Hematopoietic multipotent progenitor cell treated with erythropoietin and hydrocortisone succinate and interleukin-3 and kit ligand, for 17 days (in vitro differentiated cells): ENCODE measurements at places on chromosomes 7 and 10.
A peak's percentile ranks its signal among the peaks of the same experiment; 100 is the strongest.

- DNase-seq: no peak
Measured at GRCh38 chr10:98921316-98921715, 314.3 kb downstream of the HPSE2 start.

- no peak for DNase-seq
Measured at GRCh38 chr7:154783281-154783909, 219.5 kb downstream of the PAXIP1 start.

GRCh38 chr10:72416661-72417060 is 61.9 kb upstream of the DNAJB12 start:
- DNase-seq: no peak

DNA sequence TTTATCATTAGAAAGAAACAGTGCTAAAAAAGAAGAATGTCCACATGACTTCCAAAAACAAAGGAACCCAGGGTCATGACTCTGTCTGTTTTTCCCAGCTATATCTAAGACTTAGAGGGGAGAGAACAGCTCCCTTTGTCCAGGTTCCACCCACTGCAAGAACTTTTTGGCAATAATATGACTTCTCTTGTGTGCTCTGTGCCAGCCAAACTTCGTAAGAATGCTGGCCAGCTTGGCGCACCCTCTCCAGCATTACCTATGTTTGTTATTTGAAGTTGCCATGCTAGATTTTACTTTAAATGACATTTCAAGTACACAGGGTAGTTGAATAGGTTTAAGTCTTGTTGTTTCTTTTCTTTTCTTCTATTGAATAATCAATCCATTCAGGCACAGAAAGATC is 371.4 kb downstream of the KCNMA1 start:
- DNase-seq: no peak

GRCh38 chr7:67696878-67697277 is 700.2 kb downstream of the TYW1 start:
- DNase-seq: no peak

- no peak for DNase-seq
Measured at GRCh38 chr7:43869867-43870240, 537 bp upstream of the MRPS24 start.

DNA sequence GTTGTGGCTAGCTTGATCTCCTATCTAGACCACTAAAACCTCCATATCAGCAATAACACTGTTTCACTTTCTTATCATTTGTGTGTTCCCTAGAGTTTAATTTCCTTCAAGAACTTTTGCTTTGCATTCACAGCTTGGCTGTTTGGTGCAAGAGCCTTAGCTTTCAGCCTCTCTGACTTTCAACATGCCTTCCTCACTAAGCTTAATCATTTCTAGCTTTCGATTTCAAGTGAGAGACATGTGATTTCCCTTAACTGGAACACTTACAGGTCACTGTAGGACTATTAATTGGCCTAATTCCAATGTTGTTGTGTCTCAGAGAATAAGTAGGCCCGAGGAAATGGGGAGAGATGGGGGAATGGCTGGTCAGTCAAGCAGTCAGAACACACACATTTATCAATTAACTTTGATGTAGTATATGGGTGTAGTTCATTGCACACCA is 10.6 kb upstream of the BPGM start:
- DNase-seq: peak; percentile 44
